Dermis microvascular lymphatic vessel endothelial cell (primary cell): ENCODE measurements at places on chromosomes 4 and X. TPM values are rescaled to one million over a fixed set of nuclear protein-coding genes. Genes with fewer than 3 reads are reported as not detected.

Gene PCDH10
- total RNA-seq, result under 0.01 and 0.13 TPM in 2 replicates

Gene VCX3B
- total RNA-seq, result not detected in 2 replicates

Gene IL21
- not detected in 2 replicates for total RNA-seq

Gene FGB
- not detected in 2 replicates for total RNA-seq
